ENCODE measurements at places on chromosomes 2 and 18. TPM values are rescaled to one million over a fixed set of nuclear protein-coding genes. Genes with fewer than 3 reads are reported as not detected.

DNA sequence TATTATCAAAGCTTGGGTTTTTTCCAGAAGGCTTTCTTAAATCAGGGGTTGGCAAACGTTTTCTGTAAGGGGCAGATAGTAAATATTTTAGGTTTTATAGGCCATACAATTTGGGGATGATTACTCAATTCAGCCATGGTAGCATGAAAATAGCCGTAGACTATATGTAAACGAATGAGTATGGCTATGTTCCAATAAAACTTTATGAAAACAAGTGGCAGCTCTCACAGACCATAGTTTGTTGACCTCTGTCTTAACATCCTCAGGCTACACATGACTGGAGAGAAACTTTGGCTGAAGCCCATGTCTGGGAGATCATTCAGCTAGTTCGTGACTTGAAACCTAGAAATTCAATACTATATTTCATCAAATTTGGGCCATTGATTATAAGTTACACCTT, 30.2 kb downstream of the UGP2 start:
- no peaks in the 10 kb centered on the region for H3K27me3 ChIP-seq
- no peak for DNase-seq
- H3K27ac ChIP-seq: no peak overlapping the region
- H3K36me3 ChIP-seq: peaks cover 65% of the 10 kb centered on the region

GRCh38 chr2:235894839-235895238, 273.3 kb downstream of the GBX2 start:
- H3K27me3 ChIP-seq: no peaks in the 10 kb centered on the region
- H3K27ac ChIP-seq: no peak overlapping the region
- H3K4me3 ChIP-seq: no peak overlapping the region
- no peaks in the 10 kb centered on the region for H3K36me3 ChIP-seq
- no peak for DNase-seq
- no peaks in the 10 kb centered on the region for H3K4me1 ChIP-seq

- H3K4me1 ChIP-seq: peaks cover 10% of the 10 kb centered on the region
- peak; percentile 44 for DNase-seq
Measured at GRCh38 chr18:45839414-45840395, 14.2 kb downstream of the SIGLEC15 start.

DNA sequence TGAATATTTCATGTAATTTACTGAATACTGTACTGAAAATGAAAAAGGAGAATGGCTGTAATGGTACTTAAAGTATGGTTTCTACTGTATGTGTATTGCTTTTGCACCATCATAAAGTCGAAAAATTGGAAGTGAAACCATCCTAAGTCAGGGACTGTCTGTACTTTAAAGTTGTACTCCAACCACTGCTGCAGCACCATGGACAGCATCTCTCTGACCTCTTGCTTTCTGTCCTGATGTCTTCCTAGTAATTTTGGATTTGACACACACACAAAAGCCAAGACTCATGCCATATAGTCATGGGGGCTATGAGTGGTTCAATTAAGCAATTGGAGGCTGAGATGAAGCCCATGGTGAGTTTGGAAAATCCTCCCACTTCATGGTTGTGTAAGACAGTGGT, 256.3 kb upstream of the PKDCC start:
- no peaks in the 10 kb centered on the region for H3K4me1 ChIP-seq
- no peak overlapping the region for H3K4me3 ChIP-seq
- no peak overlapping the region for H3K27ac ChIP-seq
- no peaks in the 10 kb centered on the region for H3K36me3 ChIP-seq
- peaks cover 1% of the 10 kb centered on the region for H3K27me3 ChIP-seq

GRCh38 chr2:168849610-168850009, 40.6 kb downstream of the SPC25 start:
- no peaks in the 10 kb centered on the region for H3K27me3 ChIP-seq
- no peak overlapping the region for H3K27ac ChIP-seq
- no peak for DNase-seq
- H3K36me3 ChIP-seq: peaks cover 26% of the 10 kb centered on the region
- H3K4me1 ChIP-seq: peaks cover 2% of the 10 kb centered on the region
- no peak overlapping the region for H3K4me3 ChIP-seq

- H3K36me3 ChIP-seq: no peaks in the 10 kb centered on the region
- no peak overlapping the region for H3K4me3 ChIP-seq
- no peak overlapping the region for H3K27ac ChIP-seq
- H3K27me3 ChIP-seq: no peaks in the 10 kb centered on the region
Measured at GRCh38 chr18:52395146-52395852, 55.3 kb downstream of the DCC start.

GRCh38 chr2:47676261-47676926, 106.6 kb upstream of the MSH6 start:
- H3K36me3 ChIP-seq: no peaks in the 10 kb centered on the region
- H3K4me1 ChIP-seq: no peaks in the 10 kb centered on the region
- H3K27me3 ChIP-seq: no peaks in the 10 kb centered on the region
- H3K4me3 ChIP-seq: no peak overlapping the region
- DNase-seq: no peak
- no peak overlapping the region for H3K27ac ChIP-seq

GRCh38 chr2:42810971-42811811, 18.8 kb upstream of the HAAO start:
- H3K36me3 ChIP-seq: peaks cover 3% of the 10 kb centered on the region
- peak overlapping the region; percentile 99 for H3K27ac ChIP-seq
- DNase-seq: peak; percentile 45
- H3K27me3 ChIP-seq: peaks cover 5% of the 10 kb centered on the region
- H3K4me3 ChIP-seq: peak overlapping the region; percentile 90
- peaks cover 25% of the 10 kb centered on the region for H3K4me1 ChIP-seq

DNA sequence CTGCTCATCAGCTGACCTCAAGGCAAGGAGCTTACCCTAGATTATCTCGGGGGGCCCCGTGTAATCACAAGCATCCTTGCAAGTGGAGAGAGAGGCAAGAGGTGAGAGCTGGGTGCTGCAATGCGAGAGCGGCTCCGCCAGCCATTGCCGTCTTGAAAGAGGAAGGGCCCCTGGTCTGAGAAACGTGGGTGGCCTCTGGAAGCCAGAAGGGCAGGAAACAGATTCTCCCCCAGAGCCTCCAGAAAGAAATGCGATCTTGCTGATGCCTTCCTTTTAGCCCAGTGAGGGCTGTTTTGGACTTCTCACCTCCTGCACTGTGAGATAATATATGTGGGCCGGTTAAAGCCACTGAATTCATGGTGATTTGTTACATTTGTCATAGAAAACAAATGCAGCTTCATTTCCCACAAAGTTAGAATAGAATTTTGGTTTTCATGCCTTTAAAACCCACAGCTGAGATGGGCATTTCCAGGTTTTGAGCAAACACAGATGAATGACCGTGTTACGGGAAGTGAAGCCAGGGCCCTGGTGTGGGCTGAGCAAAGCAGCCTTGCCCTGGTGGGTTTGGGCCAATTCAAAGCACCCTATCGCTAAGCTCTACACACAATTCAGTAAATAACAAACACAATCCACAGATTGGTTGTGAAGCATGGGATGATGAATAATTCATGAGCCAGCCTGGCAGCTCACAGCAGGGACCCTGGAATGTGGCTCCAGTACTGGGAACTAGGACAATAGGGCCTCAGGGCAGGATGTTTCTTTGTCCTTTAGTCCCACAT, 319.9 kb upstream of the HS6ST1 start:
- H3K27ac ChIP-seq: no peak overlapping the region
- H3K4me1 ChIP-seq: no peaks in the 10 kb centered on the region
- H3K36me3 ChIP-seq: no peaks in the 10 kb centered on the region
- no peak overlapping the region for H3K4me3 ChIP-seq

DNA sequence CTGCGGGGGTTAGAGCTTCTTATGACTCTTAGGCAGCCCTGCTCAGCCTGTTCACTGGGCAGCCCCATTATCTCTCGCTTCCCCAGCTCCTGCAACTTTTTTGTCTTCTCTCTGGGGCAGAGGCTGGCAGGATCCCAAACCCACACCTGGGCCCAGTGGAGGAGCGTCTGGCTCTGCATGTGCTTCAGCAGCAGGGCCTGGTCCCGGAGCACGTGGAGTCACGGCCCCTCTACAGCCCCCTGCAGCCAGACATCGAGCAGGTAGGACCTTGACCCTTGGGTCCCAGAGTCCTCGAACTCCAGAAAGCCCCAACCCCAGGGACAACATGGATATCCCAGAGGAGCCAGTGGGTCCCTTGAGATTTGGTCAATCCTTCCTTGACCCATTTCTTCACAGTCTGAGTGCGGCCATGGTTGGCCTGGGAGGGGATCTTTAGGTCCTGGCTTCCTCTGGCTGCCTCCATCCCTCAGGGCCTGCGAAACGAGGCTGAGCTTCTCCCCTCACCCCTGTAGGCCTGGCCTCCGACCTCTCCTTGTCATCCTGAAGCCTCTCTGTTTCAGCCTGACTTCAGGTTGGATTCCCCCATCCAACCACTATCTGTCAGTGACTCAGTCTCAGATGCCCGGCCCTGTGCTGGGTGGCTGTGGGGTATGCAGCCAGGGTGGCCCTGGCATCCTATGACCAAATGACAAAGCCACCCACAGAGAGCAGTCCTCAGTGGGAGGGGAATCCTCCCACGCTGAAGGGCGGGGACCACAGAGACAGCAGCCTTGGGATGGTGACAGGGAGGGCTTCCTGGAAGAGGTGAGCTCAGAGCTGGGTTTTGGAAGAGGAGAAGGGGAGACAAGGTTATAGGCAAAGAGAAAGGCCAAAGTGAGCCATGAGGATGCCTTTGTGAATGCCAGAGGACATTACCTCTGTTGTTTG, 214.2 kb downstream of the DYSF start:
- H3K27me3 ChIP-seq: no peaks in the 10 kb centered on the region
- H3K27ac ChIP-seq: no peak overlapping the region
- no peaks in the 10 kb centered on the region for H3K36me3 ChIP-seq
- H3K4me1 ChIP-seq: no peaks in the 10 kb centered on the region

SDC1 gene
- total RNA-seq: not detected

DNA sequence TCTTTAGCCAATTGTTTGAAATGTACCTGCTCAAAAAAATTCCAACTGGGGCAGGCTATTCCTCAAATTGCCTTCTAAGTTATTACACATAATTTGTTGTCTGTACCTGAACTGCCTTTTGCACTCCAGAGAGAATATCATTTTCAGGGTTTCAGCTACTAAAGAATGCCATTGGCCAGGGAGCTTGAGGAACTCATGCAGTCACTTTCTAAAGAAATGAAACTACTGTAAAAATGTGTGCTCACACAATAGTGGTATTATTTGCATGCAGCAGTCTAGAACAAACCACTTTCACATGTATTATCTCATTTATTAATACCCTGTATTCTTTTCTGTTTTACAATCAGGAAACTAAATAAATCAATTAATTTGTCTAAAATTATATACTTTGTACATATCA, 152.2 kb downstream of the PID1 start:
- H3K27me3 ChIP-seq: no peaks in the 10 kb centered on the region
- DNase-seq: no peak

DNA sequence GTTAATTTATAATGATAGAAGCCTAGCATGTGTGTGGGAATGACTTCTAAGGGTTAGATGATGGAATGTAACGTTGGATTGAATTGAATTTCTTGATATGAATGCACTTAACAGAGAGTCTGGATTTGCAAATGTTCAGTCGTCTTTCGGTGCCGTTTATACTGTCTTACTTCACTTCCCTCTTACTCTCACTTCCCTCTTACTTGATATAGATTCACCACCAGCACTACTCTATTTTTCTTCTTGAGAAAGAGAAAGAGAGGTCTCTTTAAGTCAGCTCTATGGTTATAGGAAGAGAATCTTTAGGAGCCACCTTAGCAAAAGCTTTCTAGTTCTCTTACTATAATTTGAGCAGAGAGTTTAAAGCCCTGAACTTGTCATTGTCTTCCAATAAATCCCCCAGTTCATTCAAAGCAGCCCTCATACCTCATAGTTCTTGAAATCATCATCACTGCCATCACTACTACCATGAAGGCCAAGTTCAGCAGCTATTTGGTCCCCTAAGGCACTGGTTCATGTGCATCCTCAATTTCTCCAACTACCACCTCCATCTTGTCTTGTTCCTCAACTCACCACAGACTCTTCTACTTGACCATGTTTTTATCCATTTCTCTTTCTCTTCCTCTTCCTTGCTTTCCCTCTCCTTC, 501.7 kb upstream of the TCF4 start:
- no peaks in the 10 kb centered on the region for H3K36me3 ChIP-seq
- H3K27ac ChIP-seq: no peak overlapping the region
- DNase-seq: no peak
- H3K27me3 ChIP-seq: no peaks in the 10 kb centered on the region

Measured in activated CD4-positive, alpha-beta T cell treated with anti-CD3 and anti-CD28 coated beads, Interleukin-2, amount 10 ng/mL, durations not matched to agents 7 days and 5 days (primary cell).